Endothelial cell of coronary artery (primary cell): ENCODE measurements at places on chromosomes 4 and X. TPM values are rescaled to one million over a fixed set of nuclear protein-coding genes. Genes with fewer than 3 reads are reported as not detected.

PROM1 gene
- under 0.01 and 0.18 TPM in 2 replicates for total RNA-seq

MAGEA11 gene
- total RNA-seq = not detected in 2 replicates

SSX2B gene
- total RNA-seq = not detected in 2 replicates

ZMAT1 gene
- total RNA-seq = 1.3 and 2.2 TPM in 2 replicates

WDR17 gene
- total RNA-seq = under 0.01 and 0.09 TPM in 2 replicates
